ENCODE measurements at places on chromosomes 6 and 20.

DNA sequence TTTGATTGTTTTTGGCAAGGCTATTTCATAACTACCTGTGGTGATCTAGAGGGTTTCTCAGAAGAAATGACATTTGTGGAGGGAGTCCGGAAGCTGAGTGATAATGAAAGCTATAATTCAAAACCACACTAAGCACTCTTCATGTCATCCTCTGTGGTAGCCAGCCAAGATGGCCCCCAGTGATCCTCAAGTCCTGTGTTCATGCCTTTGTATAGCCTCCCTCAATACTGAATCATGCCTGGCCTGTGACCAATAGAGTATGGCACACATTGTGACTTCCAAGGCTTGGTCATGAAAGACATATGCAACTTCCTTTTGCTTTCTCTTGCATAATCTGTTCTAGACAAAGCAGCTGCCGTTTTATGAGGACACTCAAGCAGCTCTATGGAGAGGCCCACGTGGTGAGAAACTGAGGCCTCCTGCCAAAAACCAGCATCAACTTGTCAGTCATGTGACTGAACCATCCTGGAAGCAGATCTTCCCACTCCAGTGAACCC is 12.8 kb upstream of the DNAAF9 start:
- no peak for DNase-seq

GRCh38 chr6:150667977-150668716 is 68.5 kb downstream of the PLEKHG1 start:
- no peak for DNase-seq

DNA sequence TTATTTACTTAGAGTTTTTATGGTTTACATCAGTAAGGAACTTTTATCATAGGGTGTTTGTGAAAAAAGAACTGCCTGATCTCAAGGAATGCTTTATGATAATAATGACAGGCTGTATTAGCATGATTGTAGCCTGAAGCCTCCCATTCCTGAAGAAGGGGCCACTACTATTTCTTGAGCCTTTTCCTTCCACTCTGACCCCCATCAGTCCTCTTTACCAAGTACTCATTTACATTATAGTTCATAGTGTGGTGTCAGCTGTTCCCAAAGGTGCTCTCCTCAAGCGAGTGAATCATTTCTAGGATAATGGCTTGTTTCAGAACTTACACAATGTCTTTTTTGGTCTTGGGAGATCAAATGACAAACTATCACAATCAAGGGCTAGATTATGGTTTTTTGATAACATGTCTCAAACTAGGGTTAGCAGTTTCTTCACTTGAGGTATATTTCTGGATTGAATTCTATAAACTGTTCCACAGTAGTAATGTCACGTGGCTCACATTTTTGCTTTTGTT is 283.6 kb downstream of the CDKAL1 start:
- DNase-seq, result no peak

DNA sequence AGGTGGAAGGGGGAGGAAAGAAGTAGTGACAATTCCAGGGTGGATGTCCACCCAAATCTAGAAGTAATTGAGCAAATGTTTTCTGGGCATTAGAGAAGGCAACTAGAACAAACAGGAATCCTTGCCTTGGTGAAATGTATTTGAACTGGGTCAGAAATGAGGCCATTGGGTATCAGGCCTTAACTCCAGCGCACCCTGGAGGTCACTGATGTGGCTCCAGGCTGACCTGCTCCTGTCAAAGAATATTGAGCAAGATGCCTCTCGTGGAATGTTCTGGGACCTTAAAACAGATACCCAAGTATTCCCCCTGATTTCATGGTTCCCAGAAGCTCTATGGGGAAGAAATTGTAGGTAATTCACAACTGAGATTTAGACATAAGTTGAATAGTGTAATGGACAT is 6.9 kb downstream of the HLA-DPB1 start:
- peak; percentile 9 for DNase-seq

GRCh38 chr6:137414599-137414998 is 79.6 kb downstream of the OLIG3 start:
- no peak for DNase-seq

- DNase-seq, result no peak
These were observed 163.4 kb upstream of the HEY2 start for GRCh38 chr6:125586074-125586473.

- no peak for DNase-seq
These were observed 275.0 kb downstream of the CENPW start for GRCh38 chr6:126614642-126615504.

- no peak for DNase-seq
These were observed 32.1 kb downstream of the MYT1 start for GRCh38 chr20:64196309-64196708.

- no peak for DNase-seq
These were observed 90.1 kb upstream of the PAK5 start for GRCh38 chr20:9928955-9929354.

- DNase-seq, result no peak
These were observed 56.6 kb downstream of the COL12A1 start for GRCh38 chr6:75149240-75149639.

- no peak for DNase-seq
These were observed 20.8 kb downstream of the DAAM2 start for GRCh38 chr6:39812853-39813533.

DNA sequence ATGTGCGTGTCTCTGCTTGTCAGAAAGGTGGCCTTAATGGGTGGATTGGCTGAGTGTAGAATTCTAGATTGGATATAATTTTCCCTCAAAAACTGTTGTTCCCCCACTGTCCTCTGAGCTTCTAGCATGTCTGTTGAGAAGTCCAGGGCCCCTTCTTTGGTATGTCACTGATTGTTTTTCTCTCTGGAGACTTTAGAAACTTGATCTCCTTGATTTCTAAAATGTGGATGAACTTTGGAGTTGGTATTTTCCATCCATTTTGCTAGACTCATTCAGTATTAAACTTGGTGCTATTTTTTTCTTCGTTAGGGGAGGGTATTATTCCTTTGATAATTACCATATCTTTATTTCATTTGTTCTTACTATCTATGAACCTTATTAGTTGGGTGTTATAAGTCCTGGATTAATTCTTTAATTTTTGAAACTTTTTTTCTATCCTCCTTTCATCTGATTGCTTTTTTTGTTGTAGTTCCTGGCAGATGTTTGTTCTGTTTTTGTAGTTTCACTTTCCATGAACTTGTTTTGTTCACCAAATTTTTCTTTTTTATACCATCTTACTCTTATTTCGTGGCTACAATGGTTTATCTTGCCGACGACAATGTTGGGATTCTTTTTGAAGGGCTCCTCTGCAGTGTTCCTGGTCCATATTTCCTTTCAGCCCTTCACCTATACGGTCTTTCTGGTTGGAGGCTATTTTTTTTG is 68.4 kb downstream of the ARID1B start:
- DNase-seq, result no peak

GRCh38 chr6:87830907-87831306 is 128.9 kb upstream of the AKIRIN2 start:
- DNase-seq, result no peak

DNA sequence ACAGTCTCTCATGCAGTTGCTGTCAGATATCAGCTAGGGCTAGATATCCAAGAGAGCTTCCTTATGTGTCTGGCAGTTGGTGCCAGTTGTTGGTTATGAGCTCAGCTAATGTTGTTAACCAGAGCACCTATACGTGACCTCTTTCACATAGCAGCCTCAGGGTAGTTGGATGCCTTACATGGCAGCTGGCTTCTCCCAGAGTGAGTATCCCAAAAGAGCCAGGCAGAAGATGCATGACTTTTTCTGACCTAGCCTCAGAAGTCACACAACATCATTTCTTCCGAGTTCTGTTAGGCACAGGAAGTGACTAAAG is 175.7 kb downstream of the VEGFA start:
- no peak for DNase-seq

- DNase-seq, result no peak
These were observed 7.8 kb downstream of the CCNC start for GRCh38 chr6:99560668-99561067.

DNA sequence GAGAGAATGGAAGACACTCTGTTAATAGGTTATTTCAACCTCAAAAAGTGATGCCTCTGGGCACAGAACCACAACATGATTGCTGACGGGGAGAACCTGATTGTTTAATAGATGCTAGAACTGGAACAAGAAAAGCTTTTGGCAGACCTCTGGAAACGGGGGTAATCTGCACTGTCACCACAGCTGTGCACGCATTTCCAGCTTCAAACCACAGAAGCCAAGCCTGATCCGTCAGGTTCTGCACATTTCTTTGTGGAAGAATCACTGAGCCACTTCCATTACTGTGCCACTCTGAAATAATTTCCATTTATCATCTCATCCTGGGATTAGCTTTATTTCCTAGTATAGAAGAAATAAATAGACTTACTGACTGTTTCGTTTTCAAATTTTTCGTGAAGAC is 309.3 kb downstream of the FARS2 start:
- no peak for DNase-seq

- peak; percentile 46 for DNase-seq
These were observed 60.8 kb upstream of the MAP3K4 start for GRCh38 chr6:160930547-160931377.

- DNase-seq, result no peak
These were observed 198.1 kb downstream of the FOXA2 start for GRCh38 chr20:22386306-22386623.

- DNase-seq, result no peak
These were observed 365.2 kb upstream of the JARID2 start for GRCh38 chr6:14880677-14881076.

DNA sequence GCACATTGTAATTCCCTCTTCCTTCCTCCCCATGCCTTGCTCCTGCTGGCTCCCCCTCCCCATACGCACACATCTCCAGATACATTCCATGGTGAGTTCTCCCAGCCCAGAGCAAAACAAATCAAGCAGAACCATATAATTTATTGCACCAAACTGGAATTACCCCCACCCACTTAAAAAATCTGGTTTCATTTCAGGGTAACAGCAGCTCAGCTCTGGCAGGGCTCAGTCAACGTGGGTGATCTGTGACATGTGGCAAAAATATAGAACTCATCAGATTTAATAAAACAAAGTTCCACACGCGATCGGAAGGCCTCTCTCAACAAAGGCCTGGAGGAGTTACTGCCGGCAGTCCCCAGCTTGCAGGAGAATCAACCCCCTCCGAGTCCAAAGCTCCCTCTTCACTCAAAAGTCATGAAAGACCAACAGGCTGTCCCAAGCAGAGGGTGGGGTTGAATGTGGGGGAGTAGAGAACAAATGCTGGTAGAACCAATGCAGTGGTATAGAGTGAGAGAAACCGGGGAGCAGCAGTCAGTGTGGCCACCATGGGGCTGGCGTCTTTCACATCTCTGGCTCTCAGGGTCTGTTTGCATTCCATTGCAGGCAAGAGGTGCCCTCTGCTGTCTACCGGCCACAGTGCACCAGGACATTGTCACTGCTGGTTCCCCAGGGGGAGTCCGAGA is 323.3 kb upstream of the NT5E start:
- DNase-seq, result no peak
